ENCODE measurements at places on chromosomes 1 and 21.

GRCh38 chr1:86200901-86201300 lies 44.3 kb upstream of the COL24A1 start:
- no peak for DNase-seq

GRCh38 chr1:209516771-209517680 lies 66.5 kb upstream of the CAMK1G start:
- DNase-seq: no peak

DNA sequence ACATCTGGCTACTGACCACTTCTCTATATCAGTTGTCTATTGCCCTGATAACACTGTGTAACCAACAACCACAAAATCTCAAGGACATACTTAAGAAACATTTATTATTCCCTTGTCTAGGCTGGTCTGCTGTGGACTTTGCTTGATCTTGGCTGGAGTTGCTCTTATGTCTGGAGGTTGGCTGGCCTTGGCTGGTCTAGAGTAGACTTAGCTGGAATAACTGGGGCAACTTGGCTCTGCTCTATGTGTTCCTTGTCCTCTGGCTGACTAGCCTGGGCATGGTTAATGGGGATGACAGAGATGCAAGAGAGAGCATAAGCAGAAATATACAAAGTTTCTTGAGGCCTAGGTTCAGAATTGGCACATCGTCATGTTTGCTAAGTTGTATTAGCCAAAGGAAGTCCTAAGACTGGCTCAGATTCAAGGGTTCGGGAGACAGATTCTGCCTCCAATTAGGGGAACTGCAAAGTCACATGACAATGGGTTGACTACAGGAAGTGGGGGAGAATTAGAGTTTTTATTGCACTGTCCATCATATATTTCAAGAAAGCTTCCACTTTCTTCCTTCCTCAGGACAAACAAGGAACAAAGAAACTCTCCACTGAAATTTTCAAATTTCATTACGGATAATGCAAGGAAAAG lies 61.4 kb upstream of the HMCN1 start:
- DNase-seq: no peak

DNA sequence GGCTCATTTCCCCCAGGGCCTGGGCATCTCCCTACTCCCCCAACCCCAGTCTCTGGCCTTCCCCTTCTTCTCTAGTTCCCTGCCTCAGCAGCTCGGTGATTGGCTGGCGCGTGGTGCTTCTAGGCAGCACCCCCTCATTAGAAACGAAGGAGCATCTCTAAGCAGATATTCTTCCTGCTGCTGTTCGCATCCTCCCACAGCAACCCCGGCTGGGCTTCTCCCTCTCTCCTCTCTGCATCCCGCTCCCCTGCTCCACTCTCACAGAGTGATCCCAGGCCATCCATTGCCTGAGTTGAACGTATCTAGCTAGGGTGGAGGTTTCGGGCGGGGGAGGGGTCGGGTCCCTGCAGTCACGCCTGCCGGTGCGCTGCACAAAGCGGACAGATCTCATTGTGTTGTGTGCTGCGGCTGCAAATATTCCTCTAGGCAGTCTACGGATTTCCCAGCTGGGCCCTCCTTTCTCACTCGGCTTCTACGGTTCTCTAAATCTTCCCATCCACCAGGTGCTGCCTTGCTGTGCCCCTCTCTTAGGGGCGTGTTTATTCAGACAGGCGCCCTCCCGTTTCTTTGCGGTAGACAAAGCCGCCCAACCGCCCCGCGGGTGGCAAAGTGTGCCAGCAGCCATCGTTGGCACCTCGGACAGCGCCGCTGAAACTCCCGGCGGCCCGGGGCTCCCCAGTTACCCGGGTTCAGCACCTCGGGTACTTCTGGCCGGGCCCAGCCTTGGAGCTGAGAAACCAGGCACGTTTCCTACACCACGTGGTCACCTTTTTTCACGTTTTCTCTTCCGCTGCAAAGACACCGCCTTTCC lies 2.2 kb downstream of the CACNA1E start:
- no peak for DNase-seq

- peak; percentile 37 for DNase-seq
These were observed 12.8 kb downstream of the PPFIA4 start for GRCh38 chr1:203038891-203039608.

- DNase-seq: no peak
These were observed 108.3 kb downstream of the SIPA1L2 start for GRCh38 chr1:232521660-232522059.

- DNase-seq: no peak
These were observed 114.5 kb upstream of the KCNK2 start for GRCh38 chr1:214967865-214968575.

- DNase-seq: peak; percentile 80
These were observed 83.8 kb upstream of the HOOK1 start for GRCh38 chr1:59730759-59731478.

DNA sequence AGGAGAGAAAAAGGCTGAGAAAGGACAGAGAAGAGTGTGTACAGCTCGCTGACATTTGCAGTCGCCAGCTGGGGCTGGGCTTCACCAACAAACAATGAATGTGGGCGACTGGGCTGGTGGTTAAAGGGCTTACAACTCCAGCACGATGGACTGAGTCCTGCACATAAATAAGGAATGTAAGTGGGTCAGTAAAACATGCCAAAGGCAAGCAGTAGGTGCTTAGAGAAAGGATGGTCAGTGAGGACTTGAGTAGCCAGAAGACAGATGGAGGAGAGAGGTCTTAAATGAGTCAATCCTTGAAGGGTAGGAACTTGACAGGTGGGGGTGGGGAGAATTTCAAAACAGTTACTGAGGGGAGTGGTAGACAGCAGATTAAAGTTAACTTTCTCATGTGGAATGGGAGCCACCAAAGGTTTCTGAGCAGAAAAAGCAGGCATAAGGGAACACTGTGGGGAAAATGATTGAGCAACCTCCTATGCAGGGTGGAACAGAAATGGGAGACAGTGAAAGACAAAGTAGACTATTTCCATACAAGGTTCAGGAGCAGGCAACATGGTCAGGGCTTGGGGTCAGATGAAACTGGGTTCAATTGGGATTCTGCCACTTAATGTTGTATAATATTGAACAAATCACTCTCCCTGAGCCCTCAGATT lies 37.4 kb downstream of the GADD45A start:
- DNase-seq: no peak

- no peak for DNase-seq
These were observed 1.7 kb upstream of the NADK start for GRCh38 chr1:1779691-1780597.

- DNase-seq: no peak
These were observed 35.5 kb downstream of the SH3GLB1 start for GRCh38 chr1:86739648-86740509.

GRCh38 chr1:219965285-219966070 lies 37.1 kb upstream of the SLC30A10 start:
- DNase-seq: no peak

All from thoracic aorta (tissue), 2 donors.